NCI-H1930 (cell line): ENCODE measurements at places on chromosomes 7 and 10.

- no peak for DNase-seq
These were observed 141.7 kb upstream of the SHH start for GRCh38 chr7:155953781-155954549.

DNA sequence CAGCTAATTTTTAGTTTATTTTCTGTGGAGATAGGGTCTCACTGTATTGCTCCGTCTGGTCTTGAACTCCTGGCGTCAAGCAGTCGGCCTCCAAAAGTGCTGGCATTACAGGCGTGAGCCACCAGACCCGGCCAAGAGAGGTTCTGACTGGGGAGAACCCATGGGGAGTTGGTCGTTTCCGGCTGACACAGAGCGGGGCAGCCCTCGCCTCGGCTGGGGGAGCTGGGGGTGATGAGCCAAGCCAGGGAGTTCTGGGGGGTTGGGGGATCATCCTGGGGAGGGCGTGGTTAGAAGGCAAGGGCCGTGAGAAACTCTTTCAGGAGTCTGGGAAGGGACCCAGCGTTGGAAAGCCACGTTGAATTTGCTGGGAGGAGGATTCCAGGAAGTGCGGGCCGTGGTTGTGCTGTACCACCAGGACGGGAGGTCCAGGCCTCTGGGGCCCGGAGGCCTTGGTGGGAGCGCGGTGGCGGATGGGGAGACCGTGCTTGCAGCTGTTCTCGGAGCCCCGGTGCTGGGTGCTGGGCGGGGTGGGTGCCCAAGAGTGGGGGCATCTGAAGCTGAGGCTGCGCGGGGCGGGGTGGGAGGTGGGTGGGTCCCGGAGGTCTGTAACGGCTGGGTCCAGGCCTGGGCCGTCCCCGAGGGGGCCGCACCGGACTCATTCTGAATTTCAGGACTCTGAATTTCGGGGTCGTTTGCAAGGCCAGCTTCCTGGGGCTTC lies 8.4 kb upstream of the ZNF853 start:
- no peak for DNase-seq

DNA sequence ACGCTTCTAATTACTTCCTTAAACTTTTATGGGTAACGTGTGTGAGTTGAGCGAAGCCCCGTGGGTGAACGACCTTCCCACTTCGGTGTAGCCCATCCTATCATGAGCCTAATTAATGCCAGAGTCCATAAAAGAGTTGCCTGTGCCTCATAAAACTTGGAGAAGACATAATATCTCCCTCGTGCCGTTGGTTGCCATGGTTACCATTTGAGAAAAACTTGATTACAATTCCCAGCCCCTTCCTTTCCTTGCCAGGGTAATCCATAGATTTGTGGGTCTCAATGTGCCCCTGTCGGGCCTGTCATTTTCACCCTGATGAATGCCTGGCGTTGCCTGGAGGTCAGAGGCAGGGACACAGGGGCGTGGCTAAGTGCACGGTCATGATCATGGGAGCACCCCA lies 127.1 kb downstream of the GLRX3 start:
- no peak for DNase-seq

GRCh38 chr10:118459642-118460193 lies 117.6 kb upstream of the FAM204A start:
- peak; percentile 21 for DNase-seq

DNA sequence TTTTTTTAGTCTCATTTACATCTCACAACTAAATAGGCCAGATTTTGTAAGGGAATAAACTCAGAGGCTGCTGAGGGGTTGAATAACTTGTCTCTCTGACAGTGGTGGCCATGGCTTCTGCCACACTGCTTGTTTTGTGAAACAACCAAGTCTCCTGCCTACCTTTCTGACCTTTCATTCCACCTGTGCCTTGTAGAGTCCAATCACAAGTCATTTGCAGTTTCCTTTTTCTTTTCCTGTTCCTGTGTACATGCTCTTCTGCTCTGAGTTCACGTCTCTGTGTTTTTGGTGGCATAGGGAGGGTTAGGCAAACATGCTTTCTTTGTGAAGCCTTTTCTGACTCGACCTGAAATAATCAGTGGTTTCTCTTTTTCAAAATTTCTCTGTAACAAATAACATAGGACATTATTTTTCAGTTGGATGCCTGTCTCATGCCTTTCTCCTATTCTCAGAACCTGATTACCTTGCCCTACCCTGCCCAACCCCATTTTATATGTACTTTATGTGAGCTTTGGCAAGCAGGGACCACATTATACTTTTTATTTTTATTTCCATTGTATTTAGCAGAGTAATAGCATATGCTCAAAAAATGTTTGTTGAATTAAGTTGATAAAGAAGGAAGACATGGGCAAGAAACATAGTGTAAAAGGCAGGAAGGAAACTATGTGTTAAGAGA lies 81.7 kb downstream of the HDAC9 start:
- no peak for DNase-seq

DNA sequence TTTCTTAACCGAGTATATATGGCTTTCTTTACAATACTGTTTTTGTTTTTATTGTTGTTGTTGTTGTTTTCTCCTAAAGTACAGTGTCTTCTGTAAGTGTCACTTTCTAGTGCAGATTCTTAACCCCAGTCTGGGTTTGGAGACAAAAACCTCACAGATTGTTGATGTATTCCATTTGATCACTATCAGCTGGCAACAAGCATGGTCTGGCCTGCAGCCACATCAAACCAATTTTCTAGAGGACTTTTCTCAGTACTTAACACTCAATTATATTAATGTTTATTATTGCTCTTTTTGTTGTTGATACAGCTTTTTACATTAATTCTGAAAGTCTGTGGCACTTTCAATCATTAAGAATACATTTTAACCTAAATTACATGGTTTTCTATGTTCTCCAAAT lies 17.1 kb downstream of the LRRN3 start:
- peak; percentile 34 for DNase-seq

GRCh38 chr10:104617831-104618230 lies 23.3 kb upstream of the SORCS3 start:
- no peak for DNase-seq

- no peak for DNase-seq
These were observed 16.4 kb downstream of the CARD11 start for GRCh38 chr7:3027005-3027845.

DNA sequence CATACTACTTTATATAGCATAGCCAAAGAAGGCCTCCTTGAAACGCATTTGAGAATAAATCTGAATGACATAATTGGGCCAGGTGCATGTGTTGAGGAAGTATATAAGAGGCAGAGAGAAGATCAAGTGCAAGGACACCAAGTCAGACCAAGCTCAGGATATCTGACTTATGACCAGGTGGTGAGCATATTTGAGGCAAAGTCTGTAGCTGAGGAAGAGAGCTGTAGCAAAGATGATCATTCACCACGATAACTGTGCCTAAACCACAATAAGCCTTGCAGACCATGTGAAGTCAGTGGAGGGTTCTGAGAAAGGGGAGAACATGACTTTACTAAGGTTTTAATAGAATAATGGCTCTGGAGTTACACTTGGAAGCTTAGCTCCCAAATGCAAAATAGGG lies 292.3 kb downstream of the SORCS1 start:
- DNase-seq: no peak

DNA sequence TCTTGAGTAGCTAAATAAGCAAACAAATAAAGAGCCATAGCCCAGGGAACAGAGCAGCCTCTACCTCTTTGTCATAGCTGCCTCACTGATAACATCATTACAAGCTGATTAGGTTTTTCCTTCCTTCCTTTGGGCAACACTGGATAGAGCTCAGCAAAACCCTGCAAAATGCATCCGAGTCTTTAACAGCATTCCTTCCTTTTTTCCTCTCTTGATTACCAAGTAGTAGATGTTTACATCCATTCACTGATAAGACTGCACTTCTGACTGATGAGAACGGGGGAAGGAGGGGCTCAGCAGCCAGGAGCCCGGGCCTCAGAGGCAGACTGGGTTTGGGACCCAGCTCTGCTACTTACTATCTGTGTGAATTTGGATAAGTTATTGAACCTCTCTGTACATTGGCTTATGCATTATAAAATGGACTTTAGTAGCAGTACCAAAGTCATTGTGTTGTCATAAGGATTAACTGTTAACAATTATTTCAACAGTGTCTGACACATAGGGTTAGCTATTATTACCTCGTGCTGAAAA lies 214.2 kb downstream of the ANK3 start:
- no peak for DNase-seq
